Inflammatory macrophage treated with lipopolysaccharide for 4 hours (primary cell): ENCODE measurements at places on chromosomes 7 and 10.

GRCh38 chr10:80468806-80469421 lies 14.8 kb downstream of the TSPAN14 start:
- DNase-seq: no peak

DNA sequence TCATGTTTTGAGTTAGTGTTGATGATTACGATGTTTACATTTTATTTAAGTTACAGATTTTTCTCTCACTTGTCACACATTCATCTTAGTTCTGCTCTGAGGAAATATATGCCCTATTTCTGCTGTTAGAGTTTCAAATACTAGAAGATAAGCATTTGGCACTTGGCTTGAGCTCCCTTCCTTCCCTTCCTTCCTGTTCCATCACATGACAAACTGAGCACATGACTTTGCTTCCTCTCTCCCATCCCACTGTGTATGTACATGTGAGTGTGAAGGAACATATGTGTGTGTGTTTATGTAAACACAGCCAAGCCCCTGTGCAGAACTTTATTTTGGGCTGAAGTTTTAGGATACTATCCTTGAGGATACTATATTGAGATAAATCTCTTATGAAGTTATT lies 795.9 kb upstream of the IGFBP3 start:
- DNase-seq: no peak

DNA sequence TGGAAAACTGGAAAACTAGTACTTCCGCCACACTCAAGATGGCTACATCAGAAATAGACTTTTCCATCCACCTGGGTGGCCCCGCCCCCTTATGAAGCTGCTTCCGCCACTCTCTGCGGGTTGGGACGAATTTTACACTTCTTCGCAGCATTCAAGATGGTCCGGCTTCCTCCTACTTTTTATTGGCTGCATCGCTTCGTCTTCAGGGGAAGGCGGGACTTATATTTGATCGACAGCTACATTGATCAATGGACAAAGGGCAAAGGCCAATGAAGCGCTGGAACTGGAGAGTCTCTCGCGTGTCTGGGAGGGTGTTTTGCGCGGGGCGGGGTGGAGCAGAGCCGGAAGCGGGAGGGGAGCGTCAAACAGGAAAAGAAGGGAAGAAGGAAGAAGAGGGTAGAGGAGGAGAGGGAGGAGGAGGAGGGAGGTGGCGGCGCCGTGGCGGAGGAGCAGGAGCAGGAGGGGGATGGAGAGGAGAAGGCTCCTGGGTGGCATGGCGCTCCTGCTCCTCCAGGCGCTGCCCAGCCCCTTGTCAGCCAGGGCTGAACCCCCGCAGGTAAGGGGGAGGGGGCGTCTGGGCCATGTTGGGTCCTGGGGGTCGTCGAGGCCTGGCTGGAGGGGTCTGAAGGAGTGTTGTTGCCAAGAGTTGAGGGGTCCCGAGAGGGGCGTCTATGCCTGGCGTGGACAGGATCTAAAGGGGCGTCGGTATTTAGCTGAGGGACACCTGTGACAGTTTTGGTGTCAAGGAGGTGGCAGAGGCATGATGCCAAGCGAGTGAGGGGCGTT lies at the start of gene WBP1L:
TSS of gene WBP1L (plus strand) at position 361 of the 786 bp plus-strand sequence. CDS start at position 467, 106 bp downstream.
- peak; percentile 99 for DNase-seq

DNA sequence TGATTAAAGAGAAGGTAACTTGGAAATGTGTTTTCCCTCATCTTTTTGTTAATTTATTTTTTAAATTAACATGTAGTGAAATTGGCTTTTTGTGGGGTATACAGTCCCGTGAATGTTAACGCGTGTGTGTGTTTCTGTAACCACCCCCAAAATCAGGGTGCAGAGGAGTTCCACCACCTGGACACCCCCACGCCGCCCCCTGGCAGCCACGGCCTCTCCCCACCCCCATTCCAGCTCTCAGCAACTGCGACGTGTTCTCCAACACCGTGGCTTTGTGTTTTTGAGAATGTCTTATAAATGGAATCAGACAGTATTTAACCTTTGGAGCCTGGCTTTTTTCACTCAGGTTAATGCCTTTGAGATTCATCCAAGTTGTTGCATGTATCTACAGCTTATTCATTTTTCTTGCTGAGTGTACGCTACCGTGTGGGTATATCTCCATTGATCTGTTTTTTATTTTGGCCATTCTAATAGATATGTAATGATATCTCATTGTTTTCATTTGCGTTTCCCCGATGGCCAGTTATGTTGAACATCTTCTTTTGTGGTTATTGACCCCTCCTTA lies 218.8 kb downstream of the EBF3 start:
- no peak for DNase-seq

DNA sequence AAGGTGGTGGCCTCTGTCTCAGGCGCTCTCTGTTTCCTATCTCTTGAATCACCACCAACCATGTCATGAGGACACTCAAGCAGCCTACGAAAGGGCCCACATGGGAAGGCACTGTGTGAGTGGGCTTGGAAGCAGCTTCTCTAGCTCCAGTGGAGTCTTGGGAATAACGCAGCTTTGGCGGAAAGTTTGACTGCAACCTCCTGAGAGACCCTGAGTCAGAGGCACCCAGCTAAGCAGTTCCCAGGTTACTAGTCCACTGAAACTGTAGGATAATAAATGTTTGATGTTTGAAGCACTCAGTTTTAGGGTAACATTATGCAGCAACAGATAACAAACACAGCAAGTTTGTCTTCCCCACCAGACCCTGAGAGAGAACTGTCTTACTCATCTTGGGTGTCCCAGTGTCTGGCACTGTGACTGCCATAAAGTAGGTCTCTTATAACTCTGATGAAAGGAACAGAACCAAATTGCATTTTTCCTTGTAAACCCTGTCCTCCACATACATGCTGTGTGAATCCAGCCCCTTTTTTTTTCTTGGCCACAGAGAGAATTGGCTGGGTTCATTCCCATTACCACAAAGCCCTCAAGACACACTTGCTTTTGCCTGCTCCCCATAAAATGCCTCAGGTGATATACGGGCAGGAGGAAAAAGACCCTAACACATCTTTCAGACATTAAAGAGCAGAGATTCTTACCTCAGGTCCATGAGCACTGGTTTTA lies 185.5 kb downstream of the ZNF365 start:
- DNase-seq: no peak

DNA sequence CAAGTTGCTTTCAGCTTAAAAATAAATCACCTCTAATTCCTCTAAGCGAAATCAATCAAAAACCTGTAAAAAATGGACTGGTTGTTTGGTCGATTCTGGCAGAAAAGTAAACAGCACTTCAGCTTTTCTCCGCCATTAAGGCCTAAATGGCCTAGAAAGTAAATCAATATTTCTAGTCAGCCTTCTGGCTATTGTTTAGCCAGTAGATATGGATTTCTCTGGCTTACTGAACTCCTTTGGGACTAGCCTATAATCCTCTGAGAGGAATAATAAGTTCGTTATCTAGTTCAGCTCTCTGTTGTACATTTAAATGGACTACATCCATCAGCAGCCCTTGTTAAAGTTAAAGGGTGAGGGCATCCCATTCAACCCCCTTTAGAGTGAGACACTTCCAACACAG lies 400.1 kb upstream of the ETV1 start:
- DNase-seq: no peak

DNA sequence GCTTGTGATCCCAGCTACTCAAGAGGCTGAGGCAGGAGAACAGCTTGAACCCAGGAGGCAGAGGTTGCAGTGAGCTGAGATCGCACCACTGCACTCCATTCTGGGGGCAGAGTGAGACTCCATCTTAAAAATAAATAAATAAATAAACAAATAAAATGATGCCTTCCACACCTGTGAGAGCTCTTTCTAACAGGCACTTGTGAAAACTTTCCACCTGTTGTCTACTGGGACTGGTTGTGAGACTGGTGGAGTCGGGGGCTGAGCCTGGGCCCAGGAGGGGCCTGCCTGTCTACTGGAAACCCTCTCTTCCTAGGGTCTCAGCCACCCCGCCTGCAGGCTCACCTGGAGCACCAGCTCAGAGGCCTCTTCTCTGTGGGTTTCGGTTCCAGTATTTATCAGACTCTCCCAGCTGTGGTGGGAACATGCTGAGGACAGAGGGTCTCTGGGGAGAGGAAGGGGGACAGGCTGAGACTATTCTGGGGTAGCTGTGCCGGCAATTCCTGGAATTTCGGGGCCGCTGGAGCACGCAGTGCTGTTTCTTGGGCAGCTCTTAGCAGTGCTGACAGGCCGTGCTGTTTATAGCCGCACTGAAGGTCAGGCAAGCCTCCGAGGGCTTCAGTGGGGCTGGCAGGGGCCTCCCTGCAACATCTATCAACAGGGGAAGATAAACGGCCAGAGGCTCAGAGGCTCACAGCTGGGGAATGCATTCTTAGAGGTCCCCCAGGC lies 3.8 kb downstream of the LDB3 start:
- no peak for DNase-seq

GRCh38 chr7:94397722-94398121 lies 3.0 kb downstream of the COL1A2 start:
- no peak for DNase-seq

GRCh38 chr10:77867124-77867719 lies 59.3 kb downstream of the DLG5 start:
- DNase-seq: no peak

DNA sequence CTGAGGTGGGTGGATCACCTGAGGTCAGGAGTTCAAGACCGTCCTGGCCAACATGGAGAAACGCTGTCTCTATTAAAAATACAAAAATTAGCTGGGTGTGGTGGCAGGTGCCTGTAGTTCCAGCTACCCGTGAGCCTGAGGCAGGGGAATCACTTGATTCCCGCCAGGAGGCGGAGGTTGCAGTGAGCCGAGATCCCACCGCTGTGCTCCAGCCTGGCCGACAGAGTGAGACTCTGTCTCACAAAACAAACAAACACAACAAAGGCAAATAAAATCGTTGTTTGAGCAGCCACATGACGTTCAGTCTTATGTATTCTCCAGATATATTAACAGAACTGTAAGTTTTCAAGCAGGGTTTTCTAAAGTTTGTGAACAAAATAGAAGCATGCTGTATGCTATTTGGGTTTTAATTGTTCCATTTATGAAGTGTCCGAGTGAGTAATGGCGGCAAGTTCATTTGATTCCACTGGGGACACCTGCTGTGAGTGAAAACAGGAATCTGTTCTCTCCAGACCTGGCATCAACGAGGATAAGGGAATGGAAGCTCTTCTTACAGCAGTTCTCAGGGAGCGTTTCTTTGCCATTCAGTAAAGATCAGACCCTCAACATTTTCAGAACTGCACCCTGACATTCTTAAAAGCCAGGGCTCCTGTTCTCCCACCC lies 122.5 kb upstream of the PITRM1 start:
- DNase-seq: no peak

- peak; percentile 91 for DNase-seq
Measured at GRCh38 chr10:11551916-11552602, 59.4 kb downstream of the USP6NL start.

GRCh38 chr10:97948822-97949221 lies 81.6 kb downstream of the CRTAC1 start:
- DNase-seq: no peak

GRCh38 chr10:62067560-62067959 lies 166.1 kb downstream of the ARID5B start:
- no peak for DNase-seq

DNA sequence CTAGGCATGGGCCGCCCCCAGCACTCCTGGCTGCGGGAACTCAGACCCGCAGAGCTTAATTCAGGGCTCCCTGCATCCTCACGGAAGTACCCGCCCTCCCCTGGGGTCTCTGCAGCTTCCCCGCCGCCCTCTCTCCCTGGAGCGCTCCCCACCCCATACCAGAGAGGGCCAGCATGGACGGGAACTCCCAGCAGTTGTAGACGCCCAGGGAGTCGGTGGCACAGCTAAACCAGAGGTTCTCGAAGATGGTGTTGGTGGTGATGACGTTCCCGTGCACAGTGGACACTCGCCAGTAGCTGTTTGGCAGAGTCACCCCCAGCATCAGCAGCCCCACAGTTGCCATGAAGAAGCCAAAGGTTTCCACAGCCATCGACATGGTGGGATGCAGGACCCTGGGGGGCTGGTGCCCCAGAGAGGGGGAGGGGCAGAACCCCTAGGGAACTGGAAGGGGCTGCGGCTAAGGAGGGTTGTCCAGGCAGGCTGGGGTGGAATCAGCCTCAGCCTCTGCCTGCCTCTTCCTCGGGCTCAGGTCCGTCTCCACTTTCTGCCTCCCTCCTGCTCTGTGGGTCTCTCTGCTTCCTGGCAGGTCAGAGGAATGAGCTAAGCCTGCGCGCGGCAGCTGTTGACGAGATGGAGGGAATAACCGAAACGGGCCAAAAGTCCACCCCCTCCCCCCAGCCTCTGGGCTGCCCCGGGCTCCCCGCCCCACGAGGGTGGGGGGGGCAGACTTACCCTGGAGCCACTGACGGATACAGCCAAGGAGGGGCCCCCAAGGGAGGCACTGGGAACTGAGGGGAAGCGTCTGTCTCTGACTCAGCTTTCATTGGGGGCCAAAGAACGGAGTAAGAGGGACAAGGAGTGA lies at the start of gene CLDN15:
TSS of gene CLDN15 (minus strand) at position 597 of the 862 bp plus-strand sequence. CDS start at position 376, 221 bp downstream.
- no peak for DNase-seq

GRCh38 chr7:105851064-105851463 lies 25.3 kb downstream of the ATXN7L1 start:
- DNase-seq: no peak

GRCh38 chr10:132592790-132593383 lies 55.3 kb downstream of the INPP5A start:
- DNase-seq: no peak

DNA sequence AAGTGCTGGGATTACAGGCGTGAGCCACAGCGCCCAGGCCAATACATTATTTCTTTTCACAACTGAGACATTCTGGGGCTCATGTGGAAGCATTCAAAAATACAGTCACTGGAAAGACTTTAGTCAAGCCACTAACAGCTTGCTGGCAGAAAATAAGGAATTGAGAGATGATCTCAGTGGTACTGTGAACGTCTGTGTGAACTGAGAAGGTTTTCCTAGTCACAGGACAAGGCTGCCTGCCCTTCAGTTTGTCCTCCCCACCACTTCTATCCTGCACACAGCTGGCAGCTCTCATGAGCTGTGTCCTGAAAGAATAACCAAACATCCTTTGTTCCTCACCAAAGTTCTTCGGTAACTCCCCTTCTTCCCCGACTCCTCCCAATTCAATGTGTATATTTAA lies 31.3 kb upstream of the ITGA8 start:
- DNase-seq: no peak

- no peak for DNase-seq
Measured at GRCh38 chr7:66237906-66238772, 33.0 kb downstream of the TPST1 start.

- DNase-seq: no peak
Measured at GRCh38 chr7:32648408-32649156, 153.3 kb downstream of the AVL9 start.

GRCh38 chr7:6430271-6430940 lies 17.3 kb downstream of the DAGLB start:
- peak; percentile 45 for DNase-seq

DNA sequence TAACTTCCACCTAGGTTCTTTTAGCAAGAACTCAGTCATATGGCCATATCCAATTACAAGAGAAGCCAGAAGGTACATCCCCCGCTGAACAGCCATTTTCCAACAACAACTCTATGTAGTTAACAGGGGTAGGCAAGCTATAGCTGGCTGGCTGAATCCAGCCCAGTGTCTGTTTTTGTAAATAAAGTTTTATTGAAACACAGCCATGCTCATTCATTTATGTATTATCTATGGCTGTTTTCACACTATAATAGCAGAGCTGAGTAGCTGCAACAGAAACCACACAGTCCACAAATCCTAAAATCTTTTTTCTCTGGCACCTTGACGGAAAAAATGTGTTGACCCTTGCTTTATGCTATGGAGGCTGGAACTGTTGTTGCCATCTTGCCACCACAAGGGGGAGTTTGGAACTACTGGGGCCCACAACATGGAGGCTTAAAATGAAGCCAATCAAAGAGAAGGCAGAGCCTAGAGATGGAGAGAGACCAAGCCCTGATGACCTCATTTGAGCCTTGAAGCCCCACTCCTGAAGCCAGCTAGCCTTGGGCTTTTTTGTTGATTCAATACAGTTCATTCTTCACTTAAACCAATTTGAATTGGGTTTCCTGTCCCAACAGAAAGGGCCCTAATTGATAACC lies 33.3 kb upstream of the XPNPEP1 start:
- peak; percentile 57 for DNase-seq

GRCh38 chr7:105279688-105280007 lies 109.1 kb downstream of the SRPK2 start:
- no peak for DNase-seq
